ENCODE measurements at places on chromosomes 3 and 15.

DNA sequence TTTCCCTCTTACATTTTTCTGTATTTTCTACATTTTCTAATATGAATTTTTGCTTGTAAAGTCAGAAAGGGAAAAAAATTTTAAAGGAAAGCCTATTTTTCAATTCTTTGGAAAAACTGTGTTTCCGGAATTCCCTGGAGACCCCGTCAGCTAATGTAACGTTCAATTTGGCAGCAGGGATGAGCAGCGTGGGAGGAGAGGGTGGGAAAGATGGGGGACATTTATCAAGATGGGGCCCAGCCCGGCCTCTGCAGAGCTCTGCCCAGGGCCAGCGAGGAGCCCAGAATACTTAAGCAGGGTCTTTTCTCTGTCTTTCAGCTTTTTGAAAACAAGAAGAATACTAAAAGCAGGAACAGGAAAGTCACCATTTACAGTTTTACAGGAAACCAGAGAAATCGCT, 129.0 kb downstream of the LRRK1 start:
- no peak for DNase-seq

- DNase-seq = no peak
Measured at GRCh38 chr3:185134509-185134908, 18.4 kb downstream of the C3orf70 start.

DNA sequence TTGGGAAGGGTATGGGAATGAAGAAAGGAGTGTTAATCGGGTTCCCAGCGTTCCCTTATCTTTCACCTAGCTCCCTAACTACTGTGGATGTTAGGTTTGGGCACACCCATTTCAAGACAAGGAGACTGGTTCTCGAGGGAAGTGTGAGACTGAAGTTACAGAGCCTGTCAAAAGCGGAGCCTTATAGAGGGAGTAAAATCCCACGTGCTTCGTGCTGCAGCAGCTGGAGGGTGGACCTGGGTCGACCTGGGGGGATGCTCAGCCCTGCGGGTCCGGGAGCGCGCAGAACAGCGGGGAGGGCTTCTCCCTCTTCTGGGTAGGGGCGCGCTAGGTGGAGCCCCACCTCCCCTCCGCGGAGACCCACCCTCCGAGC, 314 bp upstream of the TMED3 start:
- DNase-seq = no peak

- DNase-seq = no peak
Measured at GRCh38 chr3:13497386-13497785, 17.3 kb downstream of the HDAC11 start.

DNA sequence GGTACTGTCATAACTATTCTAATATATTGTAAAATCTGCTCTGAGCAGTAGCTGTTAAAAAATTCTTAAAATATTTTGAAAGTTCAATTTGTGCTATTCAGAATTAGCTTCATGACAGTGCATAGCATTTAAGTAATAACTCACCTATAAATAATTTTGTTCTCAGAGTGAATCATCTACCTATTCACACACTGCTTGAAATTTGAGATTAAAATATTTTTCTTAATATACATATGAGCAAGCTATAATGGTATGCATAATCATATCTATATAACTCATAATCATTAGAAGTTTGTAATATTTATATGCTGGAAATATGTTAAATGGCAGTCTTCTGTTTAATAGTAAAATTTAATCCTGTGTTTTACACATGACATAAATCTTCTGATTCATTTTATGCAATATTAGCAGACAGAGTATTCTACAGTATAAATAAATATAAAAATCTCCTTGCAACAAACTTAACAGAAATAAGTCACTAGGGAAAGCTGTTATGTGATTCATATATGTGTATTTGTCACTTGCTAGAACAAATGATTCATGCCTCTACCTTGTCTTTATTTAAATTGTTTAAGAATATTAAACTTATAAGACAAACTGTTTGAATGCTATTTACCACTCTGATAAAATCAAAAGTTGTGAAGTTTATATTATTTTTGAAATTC, 710.8 kb downstream of the PLOD2 start:
- no peak for DNase-seq

GRCh38 chr3:64223791-64224745, 1.2 kb downstream of the PRICKLE2 start:
- no peak for DNase-seq

DNA sequence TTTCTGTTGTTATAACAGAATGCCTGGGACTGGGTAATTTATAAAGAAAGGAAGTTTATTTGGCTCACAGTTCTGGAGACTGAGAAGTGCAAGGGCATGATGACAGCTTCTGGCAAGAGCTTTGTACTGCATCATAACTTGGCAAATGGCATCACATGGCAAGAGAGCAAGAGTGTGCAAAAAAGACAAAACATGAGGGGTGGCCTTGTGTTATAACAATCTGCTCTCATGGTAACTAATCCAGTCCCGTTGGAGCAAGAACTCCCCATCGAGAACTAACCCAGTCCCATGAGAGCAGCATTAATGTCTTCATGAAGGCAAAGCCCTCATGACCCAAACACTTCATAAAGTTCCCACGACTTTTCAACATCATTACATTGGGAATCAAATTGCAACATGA, 23.2 kb downstream of the SCN11A start:
- DNase-seq = no peak

GRCh38 chr15:69275074-69275670, 23.5 kb upstream of the PAQR5 start:
- no peak for DNase-seq

GRCh38 chr3:179045719-179046402, 25.7 kb downstream of the ZMAT3 start:
- DNase-seq = no peak

DNA sequence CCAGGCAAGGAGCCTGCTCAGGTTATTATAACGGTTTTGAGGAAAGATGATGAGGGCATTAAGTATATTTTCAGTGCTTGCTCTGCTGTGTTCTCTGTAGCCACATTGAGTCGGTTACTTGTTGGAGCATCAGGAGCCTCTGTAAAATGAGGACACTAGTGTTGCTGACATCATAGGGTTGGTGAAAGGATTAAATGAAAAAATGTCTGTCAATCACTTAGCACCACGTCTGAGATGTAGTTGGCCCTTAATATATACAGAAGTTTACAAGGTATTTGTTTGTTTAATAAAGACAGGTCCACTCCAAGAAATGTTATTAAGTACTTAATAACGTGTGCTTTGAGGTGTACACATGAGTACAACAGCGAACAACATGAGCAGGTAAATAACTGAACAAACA, 735 bp upstream of the SLC25A26 start:
- no peak for DNase-seq

DNA sequence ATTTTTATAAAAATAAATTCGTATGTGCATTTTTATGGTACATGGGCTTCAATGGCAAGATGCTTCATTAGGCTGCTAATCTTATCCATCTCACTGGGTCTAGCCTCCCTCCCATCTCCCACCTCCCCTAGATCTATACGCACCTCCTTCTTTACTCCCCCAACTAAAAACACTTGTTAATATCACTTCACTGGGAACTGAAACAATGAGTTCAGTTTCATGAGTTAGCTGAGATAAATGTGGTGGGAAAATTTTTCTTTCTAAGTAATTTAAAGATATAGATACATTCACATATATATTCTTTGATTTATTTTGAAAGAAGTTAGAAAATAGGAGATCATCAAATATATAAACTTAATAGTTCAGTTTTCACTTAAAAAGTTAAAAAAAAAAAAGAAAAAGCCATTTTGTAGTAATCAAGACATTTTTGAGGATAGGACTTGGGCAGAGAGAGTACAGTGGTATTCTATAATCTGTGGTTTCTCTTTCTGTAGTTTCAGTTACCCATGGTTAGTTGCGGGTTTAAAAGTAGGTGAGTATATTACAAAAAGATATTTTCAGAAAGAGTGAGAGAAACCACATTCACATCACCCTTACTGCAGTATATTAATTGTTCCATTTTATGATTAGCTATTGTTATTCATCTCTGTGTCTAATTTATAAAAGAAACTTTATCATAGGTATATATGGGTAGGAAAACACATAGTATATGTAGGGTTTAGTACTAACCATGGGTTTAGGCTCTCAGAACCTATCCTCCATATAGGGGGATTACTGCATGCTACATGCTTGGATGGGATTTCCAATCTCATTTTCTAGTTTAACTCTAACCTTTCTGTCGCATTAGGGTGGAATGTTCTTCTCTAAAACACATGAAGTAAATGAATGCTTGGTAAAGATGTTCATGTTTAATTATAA, 316.0 kb upstream of the CBLB start:
- no peak for DNase-seq

DNA sequence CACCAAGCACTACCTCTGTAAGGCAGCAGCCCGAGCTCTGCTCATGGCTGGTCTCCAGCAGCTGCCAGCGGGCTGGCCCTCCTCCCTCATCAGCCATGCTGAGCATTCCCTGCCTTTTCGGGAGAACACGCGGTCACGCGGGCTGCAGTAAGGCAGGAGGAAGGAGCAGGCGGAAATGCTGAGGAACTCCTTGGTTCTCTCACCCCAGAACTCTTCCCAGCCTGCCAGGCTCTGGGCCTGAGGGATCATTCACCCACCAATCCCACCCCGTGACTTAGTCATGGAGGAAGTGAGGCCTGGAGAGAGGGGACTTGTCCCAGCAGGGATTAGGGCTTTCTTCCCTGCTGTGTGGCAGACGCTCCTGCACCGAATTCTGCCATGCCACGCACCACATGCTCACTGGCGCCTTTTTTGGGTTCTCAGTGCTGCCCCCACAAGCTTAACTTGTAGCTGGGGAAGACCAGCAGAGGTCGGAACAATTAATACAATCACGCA, 42.9 kb upstream of the RPL32 start:
- no peak for DNase-seq

DNA sequence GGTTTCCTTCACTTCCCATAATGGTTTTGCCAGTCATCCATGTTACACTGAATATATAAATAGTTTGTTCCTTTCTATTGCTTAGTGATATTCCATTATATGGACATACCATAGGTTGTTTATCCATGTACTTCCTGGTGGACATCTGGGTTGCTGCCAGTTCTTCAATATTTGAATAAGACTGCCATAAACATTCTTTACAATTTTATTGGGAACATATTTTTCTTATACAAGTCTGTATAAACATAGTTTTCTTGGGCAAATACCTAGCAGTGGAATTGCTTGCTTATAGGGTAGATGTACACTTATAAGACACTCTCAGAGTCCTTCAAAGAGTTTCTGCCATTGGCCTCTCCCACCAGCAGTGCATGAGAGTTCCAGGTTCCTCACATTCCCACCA, 231.4 kb downstream of the OPA1 start:
- no peak for DNase-seq

DNA sequence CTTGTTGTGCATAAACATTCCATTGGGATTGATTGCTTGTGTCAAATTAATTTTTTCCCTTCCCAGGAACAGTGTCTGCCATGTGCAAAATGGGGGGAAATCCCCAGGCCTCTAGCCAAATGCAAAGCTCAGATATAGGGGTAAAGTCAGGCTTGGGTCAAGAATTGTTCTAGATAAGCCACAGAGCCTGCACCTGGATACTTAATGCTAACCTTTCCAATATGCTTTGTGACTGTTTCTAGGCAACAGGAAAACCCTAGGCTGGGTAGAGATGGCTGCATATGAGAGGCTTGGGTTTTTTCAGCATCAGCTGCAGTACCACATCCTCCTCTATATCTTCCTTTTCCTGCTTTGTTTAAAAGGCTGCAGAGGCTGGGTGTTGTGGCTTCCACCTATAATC, 61.9 kb upstream of the ROPN1 start:
- DNase-seq = no peak

DNA sequence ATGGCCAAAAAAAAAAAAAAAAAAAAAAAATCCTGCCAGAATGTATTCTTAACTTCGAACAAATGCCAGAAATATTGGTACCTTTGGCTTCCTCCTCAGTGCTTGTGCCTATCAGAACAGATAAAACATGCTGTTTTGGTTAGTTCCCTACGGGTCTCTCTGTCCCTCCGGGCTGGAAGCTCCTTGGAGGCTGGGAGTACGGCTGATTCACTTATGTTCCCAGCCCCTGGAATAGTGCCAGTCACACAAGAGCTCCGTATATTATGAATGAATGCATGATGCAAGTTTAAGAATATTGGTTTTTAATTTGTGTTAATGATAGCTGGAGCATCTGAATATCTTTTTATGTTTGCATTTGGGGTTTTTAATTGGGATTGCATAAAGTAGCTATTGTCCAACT, 44.0 kb downstream of the NR2F2 start:
- DNase-seq = no peak

DNA sequence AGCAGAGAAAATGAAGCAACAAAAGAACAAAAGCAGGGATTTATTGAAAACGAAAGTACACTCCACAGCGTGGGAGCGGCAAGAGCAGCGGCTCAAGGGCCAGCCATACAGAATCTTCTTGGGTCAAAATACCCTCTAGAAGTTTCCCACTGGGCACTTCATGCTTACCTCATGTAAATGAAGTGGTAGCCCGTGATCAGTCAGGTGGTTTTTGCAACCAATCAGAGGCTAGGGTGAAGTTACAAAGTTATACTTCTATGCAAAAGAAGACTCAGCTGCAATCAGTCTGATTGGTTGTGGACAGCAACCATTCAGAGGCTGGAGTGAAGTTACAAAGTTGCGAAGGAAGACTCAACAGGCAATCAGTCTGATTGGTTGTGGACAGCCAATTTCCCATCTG, 37.8 kb upstream of the TRH start:
- no peak for DNase-seq

GRCh38 chr15:97998307-97999071, 38.0 kb downstream of the ARRDC4 start:
- DNase-seq = no peak

- DNase-seq = no peak
Measured at GRCh38 chr3:97882975-97883598, 61.3 kb downstream of the CRYBG3 start.

GRCh38 chr15:72233769-72234168, 2.8 kb upstream of the PKM start:
- no peak for DNase-seq

GRCh38 chr3:128950223-128950938, 43.5 kb downstream of the CFAP92 start:
- DNase-seq = no peak

- DNase-seq = no peak
Measured at GRCh38 chr15:59550530-59550929, 61.1 kb upstream of the GCNT3 start.

Measured in AG04449 (cell line).